EL (cell line): ENCODE measurements at places on chromosomes 11 and 22.

GRCh38 chr11:124519850-124520549, 23.5 kb downstream of the OR8B12 start:
- no peak for DNase-seq

DNA sequence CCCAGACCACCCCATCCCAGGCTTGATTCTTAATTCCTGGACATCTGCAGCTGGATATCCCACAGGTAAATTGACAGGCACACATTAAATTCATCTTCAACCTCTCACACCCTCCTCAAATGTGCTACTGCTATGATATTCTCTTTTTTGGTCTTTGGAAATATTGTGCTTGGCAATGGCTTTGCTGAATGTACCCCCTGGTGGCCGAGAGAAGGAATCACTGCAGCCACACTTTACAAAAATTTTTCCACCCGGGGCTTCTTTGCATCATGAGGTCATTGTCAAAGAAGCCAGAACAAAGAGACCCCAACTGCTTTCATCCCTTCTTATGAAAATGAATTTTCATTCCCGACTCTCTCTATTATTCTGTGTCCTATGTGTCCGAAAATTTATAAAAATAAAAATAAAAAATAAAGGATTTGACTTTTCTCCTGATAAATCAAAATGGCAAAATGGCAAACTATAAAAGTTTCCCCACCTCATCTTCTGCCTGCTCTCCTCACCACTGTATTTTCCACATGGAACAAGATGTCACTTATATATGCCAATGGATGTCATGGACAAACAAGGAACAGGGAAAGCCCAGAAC, 15.0 kb upstream of the CYB5R2 start:
- peak; percentile 43 for DNase-seq

GRCh38 chr22:20567993-20568417, 60.6 kb downstream of the MED15 start:
- peak; percentile 72 for DNase-seq

GRCh38 chr11:46248289-46249102, 29.0 kb upstream of the CREB3L1 start:
- peak; percentile 99 for DNase-seq

DNA sequence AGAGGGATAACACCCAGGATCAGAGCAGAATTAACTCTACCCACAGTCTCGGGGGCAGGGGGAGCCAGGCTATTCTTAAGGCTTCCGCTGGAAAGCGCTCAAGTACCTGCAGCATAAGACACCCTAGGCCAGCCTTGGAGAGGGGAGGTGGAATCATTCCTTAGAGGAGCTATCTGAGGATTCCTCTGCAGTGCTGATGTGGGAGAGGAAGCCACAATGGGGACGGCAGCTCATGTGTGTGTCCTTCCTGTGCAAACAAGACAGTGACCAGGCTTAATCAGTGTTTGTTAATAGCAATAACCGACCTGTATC, 382.2 kb upstream of the CADM1 start:
- no peak for DNase-seq

DNA sequence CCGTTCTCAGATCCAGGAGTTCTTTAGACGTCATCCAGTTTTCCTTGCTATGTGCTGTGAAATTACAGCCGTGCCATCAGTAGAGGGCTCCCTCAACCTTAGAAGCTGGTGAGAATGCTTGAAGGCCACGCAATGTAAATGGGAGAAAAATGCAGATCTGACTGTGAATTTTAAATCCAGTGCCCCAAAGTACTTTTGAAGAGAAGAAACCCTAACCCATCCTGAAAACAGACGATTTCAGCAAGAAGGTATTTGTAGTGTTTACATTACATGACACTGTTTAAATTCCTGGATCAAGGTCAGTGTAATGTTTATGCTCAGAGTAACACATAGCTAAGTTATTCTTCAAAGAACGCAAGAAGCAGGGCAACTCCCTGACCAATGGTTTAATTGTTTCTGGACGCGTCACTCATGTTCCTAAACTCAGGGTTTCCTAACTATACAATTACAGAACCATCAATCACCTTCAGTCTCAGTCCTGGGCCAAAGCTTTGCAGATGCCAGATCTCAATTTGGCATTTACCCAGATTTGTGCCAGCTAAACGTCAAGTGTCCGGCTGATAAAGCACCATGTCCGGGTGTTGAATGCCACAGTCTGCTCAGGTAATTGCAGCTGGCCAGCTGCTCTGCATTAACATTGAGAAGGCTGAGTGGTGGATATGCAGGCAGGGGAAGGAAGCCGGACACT, 38.2 kb downstream of the ADAMTS8 start:
- peak; percentile 57 for DNase-seq

DNA sequence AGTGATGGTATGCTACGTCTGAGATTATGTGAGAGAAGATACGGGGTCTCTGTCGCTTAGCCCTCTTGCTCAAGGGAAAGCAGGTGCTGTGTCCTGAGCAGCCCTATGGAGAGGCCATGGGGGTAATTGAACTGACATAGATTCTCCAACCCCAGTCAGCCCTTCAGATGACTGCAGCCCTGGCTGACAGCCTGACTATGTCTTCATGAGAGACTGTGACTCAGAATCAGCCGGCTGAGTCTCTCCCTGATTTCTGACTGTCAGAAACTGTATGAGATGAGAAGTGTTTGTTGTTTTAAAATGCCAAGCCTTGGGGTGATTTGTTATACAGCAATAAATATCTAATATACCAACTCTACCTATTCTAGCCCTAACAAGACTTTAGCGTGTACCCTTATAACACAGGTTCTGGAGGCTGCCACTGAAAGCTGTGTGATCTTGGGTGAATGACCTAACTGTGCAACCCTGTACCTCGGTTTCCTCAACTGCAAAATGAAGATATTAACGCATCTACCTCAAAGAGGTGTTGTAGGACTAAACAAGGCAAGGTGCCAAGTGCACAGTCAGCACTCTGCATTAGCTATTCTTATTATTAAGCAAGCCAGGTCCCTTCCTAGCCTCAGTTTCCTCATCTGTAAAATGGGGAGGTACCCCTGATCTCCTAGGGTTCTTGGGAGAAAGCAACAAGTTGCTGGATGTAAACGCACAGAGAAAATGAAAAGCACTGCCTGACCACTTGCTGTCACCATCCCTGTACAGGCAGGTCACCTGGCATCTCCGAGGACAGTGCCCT, 24.9 kb downstream of the SLC43A1 start:
- peak; percentile 43 for DNase-seq

- peak; percentile 69 for DNase-seq
These were observed 3.0 kb downstream of the ABTB2 start for GRCh38 chr11:34354782-34355181.

- DNase-seq: no peak
These were observed 816.3 kb downstream of the OPCML start for GRCh38 chr11:132716037-132716436.

DNA sequence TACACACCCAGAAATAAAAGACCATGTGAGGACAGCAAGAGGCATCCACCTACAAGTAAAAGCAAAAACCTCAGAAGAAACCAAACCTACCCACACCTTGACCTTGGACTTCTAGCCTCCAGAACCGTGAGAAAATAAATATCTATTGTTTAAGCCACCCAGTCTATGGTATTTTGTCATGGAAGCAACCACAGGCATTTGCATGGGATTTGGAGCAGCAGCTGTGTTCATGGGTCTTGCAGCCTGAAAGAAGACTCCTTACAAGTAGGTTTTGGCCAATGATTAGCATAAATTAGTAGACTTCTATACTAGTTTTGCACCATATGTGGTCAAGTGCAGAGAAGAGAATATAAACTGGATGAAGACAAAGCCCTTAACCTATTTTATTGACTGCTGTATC, 27.9 kb downstream of the FSHB start:
- DNase-seq: no peak

- DNase-seq: no peak
These were observed 108.0 kb upstream of the CADM1 start for GRCh38 chr11:115612046-115612730.

- DNase-seq: no peak
These were observed 33.7 kb upstream of the B3GAT1 start for GRCh38 chr11:134445601-134446325.

DNA sequence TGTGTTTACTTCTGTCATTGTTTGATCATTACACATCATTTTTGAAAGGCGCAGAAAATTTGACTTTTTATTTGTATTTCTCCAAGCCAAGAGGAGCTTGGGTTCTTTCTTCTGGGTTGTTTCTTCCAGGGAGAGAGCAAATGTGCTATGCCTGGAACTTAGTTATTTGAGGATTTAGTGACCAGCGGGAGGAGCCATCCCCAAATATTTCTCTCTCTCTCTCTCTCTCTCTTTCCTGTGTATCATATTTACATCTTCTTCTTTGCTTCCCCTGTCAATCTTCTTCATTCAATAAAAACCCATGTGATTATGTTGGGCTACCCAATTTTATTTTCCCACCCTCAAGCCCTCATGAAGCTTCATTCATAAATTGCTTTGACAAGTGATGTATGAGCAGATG, 534.5 kb downstream of the LRRC4C start:
- no peak for DNase-seq

DNA sequence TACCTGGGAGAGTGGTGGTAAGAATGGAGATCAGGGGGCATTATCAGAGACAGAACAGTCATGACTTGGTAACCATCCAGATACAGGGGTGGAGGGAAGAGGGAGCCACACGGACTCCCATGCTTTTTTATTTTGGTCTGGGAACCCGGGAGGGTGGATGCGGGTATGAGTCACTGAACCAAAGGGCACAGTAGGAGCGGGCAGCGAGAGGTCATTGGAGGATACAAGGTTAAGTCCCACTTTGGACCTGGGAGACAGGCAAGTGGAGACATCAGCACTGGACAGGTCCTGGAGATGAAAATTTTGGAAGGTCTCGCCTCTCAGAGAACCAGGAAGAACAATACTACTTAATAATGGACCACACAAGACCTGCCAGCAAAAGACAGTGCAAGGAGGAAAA, 6.7 kb downstream of the HDHD5 start:
- no peak for DNase-seq

DNA sequence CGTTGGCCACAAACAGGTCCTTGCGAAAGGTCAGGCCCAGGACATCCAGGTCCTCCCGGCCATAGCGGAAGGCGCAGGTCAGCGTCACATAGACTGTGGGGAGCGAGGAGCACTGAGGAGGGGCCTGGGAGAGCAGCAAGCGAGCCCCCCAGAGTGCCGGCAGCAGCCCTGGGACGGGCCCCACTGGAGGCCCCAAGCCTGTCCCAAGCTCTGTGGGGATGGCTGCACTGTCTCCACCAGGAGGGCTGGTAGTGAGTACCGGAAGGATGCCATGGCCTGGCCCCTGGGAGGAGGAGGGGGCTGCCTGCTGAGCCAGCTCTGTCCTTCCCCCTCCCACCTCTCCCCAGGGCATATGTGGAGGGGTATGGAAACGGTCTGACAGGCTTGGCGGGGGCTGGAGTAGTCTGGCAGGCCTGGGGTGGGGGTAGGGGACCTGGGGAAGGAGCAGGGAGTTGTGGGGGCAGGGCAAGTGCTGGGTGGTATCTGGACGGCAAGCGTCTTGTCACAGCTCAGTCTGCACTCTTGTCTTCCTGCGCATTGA, 42.9 kb downstream of the TPBGL start:
- DNase-seq: no peak

GRCh38 chr22:37337204-37337943, 55.1 kb downstream of the CYTH4 start:
- DNase-seq: peak; percentile 70

DNA sequence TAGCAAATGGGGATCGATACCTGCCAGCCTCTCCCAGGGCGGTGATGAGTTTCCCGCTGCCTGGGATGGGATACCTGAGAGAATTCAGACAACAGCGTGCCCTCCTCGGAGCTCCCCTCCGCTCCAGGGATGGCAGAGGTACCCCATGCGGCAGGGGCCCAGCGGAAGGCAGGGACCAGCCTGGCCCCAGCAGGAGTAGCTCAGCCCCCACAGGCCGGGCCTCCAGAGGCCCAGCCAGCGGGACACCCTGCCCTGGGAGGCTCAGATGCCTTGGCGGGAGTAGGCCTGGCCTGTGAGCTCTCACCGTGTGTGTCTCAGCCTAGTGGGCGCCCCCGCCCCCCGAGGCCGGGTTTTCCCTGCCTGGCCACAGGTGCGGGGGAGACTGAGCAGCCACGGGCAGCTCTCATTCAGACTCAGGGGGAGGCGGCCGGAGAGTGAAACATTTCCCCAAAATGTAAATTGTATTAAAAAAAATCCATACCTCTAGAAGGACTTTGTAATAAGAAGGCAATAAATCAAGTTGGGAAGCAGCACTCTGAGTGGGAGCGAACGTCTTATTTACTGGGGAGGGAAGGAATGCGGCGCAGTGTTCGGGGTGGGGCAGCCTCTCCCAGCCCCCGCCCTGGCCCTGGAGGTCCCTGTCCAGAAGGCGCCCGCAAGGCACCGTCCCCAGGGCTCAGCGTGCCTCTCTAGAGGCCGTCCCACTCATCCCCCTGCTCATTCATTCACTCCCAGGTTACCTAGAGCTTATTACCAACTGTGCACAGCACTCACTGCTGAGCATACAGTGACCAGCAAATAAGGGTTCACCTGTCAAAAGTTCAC, 888.0 kb downstream of the BRD1 start:
- DNase-seq: no peak

GRCh38 chr11:19827399-19828135, 114.9 kb downstream of the NAV2 start:
- no peak for DNase-seq

- DNase-seq: peak; percentile 69
These were observed 261.9 kb upstream of the LUZP2 start for GRCh38 chr11:24234822-24235508.

- DNase-seq: no peak
These were observed 89.1 kb downstream of the BBOX1 start for GRCh38 chr11:27129686-27130085.

GRCh38 chr11:100748153-100748552, 61.1 kb downstream of the ARHGAP42 start:
- no peak for DNase-seq

- no peak for DNase-seq
These were observed 1434.8 kb downstream of the TBC1D22A start for GRCh38 chr22:48197189-48197690.

DNA sequence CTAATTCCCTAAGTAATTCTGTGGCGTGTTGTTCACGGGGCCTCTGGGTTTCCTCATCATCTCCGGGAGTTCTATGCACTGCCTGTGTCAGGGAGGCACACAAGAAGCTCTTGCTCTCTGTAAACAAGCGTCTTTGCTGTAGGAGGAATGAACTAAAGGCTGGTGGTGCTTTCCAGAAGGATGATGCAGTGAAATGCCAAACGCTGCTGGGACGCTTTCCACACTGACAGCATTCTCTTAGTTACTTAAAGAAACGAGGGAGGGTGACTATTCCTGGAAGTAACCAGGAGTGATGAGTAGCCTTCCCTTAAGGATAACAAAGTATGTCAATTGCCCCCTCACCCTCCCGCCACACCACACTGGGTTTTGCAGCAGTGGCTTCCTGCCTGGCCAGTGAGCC, 38.5 kb upstream of the NUP50 start:
- peak; percentile 48 for DNase-seq

GRCh38 chr11:112174789-112175598, at the start of gene BCO2:
TSS of gene BCO2 (plus strand) at chr11:112175512. CDS start at chr11:112175602, 90 bp downstream.
- DNase-seq: peak; percentile 73
